ENCODE measurements at places on chromosomes 12 and 14.

GRCh38 chr14:26276757-26277156 lies 321.1 kb downstream of the NOVA1 start:
- DNase-seq = no peak

DNA sequence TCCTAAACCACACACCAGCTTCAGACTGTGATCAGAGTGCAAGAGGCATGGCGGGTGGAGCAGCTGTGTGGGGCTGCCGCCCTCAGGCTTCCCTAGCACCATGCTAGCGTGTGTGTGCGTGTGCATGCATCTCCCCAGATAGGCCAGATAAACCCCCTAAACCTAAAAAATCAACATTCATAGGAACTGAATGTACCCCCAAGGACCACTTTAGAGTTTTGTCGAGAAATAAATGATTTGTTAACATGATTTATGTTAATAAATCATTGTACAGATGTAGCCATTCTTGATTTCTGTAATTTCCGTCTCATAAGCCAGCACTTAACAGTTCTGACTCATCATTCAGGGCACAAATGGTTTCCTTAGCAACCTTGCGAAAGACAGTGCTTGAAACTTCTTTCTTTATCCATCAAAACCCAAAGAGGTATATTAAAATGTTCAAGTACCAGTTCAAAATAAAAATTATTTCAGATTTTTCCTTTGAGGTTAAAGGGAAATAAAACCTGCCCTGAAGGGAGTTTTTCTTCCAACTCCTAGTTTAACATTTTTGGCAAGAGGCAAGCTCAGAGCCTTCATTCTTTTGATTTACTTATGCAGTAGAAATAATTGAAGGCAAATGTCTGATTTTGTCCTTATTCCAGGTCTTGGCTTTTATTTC lies 206.2 kb upstream of the RGS6 start:
- no peak for DNase-seq

GRCh38 chr14:57831981-57832380 lies 33.9 kb downstream of the SLC35F4 start:
- no peak for DNase-seq

DNA sequence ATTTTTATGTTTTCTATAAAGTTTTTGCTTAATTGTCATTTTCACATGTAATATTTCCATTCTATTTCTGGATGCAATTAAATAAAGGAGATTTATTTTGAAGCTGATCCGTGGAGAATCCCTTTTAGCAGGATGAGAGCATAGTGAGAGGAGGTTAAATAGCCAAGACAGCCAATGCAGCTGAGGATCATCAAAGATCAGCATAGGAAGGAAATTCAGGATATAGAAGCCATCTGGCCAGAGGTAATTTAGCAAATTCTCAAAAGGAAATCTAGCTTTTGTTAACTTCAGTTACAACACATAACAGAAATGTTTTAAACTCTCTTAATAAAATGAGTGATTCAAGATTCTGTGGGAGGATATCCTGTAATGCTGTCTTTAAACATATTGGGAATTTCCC lies 122.8 kb upstream of the PDE3A start:
- no peak for DNase-seq

DNA sequence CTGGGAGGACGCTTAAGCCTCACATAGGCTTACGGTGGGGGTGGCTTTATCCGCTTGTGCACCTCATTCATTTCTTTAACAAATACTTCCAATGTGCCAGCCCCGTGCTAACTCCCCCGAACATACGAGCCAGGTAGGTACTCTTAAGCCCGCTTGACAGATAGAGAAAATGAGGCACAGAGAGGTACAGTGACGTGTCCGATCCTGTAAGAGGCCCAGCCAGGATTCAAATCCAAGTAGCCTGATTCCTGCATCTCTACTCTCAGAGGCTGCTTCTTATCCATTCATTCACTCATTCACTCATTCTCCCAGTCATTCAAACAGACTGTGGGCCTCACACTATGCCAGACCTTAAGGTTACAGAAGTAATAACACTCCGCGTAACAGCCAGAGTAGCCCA lies 477 bp downstream of the OAS3 start:
- peak; percentile 19 for DNase-seq

GRCh38 chr12:17206553-17206952 lies 600.6 kb upstream of the LMO3 start:
- no peak for DNase-seq

DNA sequence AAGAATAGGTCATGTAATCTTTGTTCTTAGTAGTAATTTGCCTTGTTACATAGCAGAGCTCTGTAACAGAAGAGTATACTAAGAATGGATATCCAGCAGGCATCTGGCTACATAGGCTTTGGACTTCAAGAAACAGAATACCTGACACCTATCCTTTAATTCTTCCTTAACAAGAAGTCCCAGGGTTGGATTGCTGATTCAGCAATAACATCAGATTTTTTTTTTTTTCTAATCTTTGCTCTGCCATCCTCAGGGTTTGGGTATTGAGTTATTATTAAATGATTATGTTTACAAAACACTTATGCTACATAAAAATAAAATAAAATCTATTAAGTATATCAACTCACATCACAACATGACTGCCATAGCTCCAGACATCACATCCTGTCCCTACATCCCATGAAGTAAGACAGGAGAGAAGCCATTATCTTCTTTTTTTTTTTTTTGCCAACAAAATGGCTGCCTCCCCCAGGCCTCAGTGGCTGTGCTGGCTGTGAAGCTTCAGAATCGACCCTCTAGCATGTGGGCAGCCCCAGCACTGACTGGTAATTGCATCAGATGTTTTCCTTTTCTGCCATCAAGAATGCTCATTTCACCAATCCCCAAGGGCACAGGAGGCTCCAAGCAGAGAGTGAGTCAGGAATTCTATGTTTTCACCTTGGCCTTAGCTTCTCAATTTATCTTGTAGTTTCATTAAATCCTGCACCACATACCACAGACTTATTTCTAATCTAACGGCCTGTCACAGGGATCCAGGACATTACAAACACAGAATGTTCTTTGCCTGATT lies 186.2 kb downstream of the DICER1 start:
- DNase-seq = no peak

- no peak for DNase-seq
Observed at GRCh38 chr12:42172441-42173210, 28.0 kb upstream of the GXYLT1 start.

GRCh38 chr14:50001999-50002925 lies 109.4 kb downstream of the ARF6 start:
- DNase-seq = peak; percentile 71

DNA sequence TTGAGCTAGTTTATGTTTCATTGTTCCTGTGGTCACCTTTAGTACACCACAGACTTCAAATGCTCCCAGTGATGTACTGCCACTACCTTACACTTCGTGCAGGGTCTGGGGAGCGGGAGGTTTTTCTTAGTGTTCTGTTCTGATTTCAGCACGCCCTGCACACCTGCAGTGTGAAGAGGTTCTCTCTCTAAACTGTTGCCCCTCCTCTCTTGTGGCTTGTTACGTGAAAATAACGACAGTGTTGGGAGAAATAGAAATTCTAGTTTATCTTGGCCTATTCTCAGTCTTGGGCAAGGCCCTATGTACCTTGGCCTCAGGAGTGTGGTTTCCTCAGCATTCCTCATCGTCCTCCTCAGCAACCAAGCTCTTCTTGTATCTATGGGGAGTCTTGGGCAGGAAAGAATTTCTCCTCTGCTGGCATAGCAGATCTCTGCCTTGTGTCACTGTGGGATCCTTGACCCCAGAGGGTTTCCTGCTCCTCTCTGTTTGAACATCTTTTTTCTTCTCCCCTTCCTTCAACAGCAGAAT lies 48.6 kb downstream of the EIF2S3B start:
- no peak for DNase-seq

DNA sequence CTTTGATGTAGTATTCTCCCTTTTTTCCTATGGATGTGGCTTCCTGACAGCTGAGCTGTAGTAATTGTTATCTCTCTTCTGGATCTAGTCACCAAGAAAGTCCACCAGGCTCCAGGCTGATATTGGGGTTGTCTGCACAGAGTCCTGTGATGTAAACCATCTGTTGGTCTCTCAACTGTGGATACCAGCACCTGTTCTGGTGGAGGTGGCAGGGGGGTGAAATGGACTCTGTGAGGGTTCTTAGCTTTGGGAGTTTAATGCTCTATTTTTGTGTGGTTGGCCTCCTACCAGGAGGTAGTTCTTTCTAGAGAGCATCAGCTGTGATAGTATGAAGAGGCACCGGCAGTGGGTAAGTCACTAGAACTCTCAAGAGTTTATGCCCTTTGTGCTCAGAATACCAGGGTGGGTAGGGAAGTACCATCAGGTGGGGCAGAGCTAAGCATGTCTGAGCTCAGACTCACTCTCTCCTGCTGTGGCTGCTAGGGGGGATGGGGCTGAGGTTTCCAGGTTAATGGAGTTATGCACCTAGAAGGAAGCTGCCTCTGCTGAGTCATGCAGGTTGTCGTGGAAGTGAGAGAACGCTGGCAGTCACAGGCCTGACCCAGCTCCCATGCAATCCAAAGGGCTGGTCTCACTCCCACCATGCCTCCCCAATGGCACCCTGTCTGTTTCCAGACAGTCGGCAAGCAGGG lies 3.0 kb upstream of the TAS2R14 start:
- DNase-seq = no peak

GRCh38 chr12:76341436-76342030 lies 6.7 kb downstream of the BBS10 start:
- peak; percentile 27 for DNase-seq

DNA sequence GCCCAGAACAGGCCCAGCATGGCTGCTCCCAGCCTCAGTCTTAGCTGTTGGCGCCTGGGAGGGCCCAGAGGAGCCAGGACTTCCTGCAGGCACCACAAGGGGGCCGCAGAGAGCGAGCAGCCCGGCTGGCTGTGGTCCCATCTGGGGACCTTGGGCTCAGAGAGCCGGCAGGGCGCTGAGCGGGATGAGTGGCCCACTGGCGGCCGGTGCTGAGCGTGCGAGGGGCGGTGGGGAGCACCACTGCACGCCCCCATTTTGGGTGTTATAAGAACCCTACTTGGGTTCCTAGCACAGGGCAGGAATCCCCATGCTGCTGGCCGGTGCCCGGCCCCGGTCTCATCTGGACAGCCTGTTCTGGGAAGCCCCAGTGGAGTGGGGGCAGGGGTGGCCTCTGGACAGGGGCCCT lies 25.9 kb upstream of the CRIP2 start:
- peak; percentile 63 for DNase-seq

DNA sequence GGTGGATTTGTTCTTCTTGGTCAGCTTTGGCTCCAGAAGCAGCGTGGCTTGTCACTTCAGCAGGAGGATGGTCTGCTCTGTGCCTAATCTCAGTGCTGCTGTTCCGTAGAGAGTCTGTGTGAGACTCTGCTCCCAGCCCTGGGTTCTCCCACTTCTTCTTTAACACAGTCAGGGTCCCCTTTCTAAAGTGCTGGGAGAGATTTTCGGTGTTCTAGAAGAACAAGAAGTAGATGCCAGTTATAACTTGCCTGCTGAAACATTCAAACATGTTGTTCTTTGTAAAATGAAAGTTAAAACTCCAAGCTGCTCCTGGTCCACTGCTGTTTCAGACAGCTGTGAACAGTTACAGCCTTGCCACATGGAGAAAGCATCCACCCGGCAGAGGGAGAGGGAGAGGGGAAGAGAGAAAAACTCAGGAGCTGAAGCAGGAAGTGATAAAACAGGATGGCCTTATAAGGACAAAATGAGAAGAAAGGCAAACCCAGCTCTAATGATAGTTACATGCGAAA lies 55.2 kb upstream of the CERS5 start:
- DNase-seq = no peak

DNA sequence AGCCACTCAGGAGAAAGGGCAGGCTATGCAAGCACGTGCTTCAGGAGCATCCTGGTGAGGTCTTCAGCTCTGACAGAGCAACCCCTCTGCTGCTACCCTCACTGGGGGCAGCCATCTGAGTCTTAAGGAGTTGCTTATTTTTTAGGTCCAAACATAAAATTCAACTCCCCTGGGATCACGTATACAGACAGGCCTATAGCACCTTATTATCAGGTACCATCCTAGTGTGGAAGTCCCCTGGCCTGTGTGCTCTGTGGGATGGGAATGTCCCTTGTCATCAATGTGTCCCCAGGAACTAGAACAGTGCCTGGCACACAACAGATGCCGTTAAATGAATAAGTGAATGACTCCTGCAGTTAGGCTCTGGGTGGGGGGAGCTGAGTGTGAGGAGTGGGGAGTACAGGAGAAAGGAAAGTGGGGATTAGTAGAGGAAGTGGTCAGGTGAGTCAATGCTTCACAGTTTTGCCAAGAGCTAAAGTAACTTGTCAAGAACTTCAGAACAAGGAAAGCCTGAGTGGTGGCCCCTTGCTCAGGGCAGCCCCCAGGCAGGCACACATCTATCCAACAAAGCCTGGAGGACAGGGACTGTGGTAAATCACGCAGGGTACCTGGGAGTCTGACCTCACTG lies 33.5 kb downstream of the DAD1 start:
- peak; percentile 85 for DNase-seq

GRCh38 chr12:42490261-42490842 lies 99.2 kb downstream of the PRICKLE1 start:
- no peak for DNase-seq

GRCh38 chr12:99332936-99333591 lies 314.5 kb upstream of the GARIN6 start:
- DNase-seq = no peak

- DNase-seq = no peak
Observed at GRCh38 chr12:20099395-20100183, 268.7 kb upstream of the PDE3A start.

Measured in activated CD4-positive, alpha-beta T cell treated with anti-CD3 and anti-CD28 coated beads, Interleukin-2, amount 50 U/mL, for 48 hours (primary cell).